ENCODE measurements at places on chromosomes 11 and 22.

GRCh38 chr22:38110008-38110862, at the start of gene BAIAP2L2:
TSS of gene BAIAP2L2 (minus strand) at chr22:38110684. CDS start at chr22:38110525, 159 bp downstream.
- DNase-seq, result no peak

- DNase-seq, result peak; percentile 58
Measured at GRCh38 chr22:37187891-37188761, at the start of gene C1QTNF6. TSS of gene C1QTNF6 (minus strand) at chr22:37188247. CDS start at chr22:37188213, 34 bp downstream.

DNA sequence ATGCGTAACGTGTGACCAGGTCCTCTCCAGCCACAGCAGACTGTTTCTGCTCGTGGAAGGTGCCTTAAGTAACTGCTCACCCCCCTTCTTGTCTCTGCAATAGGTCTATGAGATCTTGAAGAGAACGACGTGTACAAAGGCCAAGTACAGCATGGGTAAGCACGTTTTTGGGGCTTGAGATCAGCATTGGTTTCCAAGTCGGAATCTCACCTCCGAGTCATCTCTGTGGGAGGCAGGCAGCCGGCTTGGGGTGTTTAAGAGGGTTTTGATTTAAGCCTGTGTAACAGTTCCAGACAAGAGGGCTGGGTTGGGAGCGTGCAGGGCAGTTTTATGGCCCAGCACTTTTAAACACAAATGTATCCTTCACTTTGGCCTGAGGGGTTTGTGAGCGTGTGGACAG, 30.1 kb downstream of the ANO1 start:
- peak; percentile 22 for DNase-seq

- no peak for DNase-seq
Measured at GRCh38 chr11:129018991-129019390, 76.3 kb upstream of the TP53AIP1 start.

- DNase-seq, result peak; percentile 66
Measured at GRCh38 chr11:76689313-76690260, 19.0 kb upstream of the LRRC32 start.

DNA sequence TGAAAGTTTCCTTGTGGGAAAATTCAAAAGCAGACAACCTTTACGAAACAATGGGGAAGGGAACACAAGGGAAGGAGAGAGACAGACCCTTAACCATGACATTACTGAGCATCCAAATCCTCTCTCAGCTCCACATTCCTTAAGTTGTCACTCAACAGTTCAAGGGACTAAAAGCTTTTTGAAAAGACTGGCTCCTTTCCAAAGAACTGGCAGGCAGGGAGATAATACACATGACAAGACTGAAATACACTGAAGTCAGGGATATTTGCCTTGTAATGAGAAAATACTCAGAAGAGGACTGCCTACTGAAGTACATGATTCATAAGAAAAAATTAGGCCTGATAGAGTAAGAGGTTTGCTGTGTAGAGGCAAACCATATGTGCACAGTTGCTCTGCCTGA, 69.1 kb downstream of the SMCO4 start:
- DNase-seq, result no peak

All from RPMI7951 (cell line).